ENCODE measurements at places on chromosomes 12 and 14. TPM values are rescaled to one million over a fixed set of nuclear protein-coding genes. Genes with fewer than 3 reads are reported as not detected.

- DNase-seq: no peak
Measured at GRCh38 chr12:77402716-77403115, 337.3 kb upstream of the E2F7 start.

DNA sequence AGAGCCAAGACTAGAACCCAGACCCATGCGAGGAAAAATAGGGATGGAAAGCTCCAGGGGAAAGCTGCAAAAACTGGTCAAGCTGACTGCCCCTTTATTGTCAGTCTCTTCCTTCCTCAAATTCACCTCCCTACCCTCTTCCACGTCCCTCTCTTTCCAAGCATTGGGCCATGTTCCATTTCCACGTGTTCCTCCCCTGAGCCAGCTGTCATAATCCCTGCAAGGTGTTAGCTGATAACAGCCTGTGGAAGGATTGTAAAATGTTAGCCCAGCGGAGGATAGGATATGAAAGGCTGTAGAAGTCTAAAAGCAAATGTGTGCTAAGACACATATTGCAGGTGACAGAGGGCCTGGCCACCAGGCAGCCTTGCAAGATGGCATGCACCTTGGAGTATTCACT lies 88.0 kb upstream of the MAX start:
- DNase-seq: no peak

DNA sequence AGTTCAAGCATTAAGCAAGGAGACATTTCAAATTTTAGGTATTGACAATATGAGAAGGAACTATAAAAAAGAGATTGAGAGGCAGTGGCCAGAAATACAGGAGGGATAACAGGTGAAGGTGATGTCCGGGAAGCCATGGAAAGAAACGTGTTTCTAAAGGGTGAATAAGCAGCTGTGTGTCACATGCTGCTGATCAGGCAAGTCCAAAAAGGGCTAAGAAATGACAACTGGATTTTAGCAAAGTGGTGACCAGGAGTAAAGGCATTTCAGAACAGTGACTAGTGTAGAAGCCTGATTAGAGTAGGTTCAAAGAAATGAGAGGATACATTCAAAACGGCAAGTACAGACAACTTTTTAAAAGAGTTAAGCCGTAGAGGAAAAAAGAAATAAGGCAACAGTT lies 204.3 kb upstream of the DIO2 start:
- DNase-seq: no peak

ASCL1 gene
- not detected for total RNA-seq

GRCh38 chr12:127595506-127595905 lies 671.5 kb upstream of the TMEM132C start:
- no peak for DNase-seq

- DNase-seq: no peak
Measured at GRCh38 chr12:25797949-25798348, 160.5 kb upstream of the RASSF8 start.

POMT2 gene
- total RNA-seq: 17.5 TPM

MUCL1 gene
- not detected for total RNA-seq
